Skin of body (tissue), 3 donors: ENCODE measurements at places on chromosomes 3 and 15. TPM values are rescaled to one million over a fixed set of nuclear protein-coding genes. Genes with fewer than 3 reads are reported as not detected.

FSTL1 gene
- total RNA-seq: 530 TPM

CMTM8 gene
- total RNA-seq: 2.8 TPM

DNAJA4 gene
- total RNA-seq: 26.8 TPM

PEX11A gene
- 10.7 TPM for total RNA-seq

DNA sequence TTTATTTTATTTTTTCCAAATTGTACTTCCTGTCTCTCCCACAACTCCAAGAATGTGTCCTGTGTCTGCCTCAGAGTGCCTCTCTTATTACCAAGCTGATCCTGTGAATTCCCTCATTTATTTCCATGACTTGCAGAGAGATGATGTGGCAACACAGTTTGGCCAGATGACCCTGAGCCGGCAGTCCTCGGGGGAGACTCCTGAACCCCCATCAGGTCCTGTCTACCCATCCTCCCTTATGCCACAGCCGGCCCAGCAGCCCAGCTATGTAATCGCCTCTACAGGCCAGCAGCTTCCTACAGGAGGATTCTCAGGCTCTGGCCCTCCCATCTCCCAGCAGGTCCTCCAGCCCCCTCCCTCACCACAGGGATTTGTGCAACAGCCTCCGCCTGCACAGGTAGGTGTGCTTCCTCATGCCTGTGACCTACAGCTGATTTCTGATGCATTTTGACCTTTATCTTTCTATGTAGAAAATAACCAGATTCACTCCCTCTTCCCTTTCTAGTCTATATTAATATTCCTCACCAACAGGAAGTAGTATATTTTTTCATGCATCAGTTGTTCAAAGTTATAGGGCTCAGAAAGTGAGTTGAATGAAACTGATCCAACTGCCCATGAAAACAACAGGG is 100.0 kb downstream of the ARPP21 start:
- no peak for DNase-seq

DNA sequence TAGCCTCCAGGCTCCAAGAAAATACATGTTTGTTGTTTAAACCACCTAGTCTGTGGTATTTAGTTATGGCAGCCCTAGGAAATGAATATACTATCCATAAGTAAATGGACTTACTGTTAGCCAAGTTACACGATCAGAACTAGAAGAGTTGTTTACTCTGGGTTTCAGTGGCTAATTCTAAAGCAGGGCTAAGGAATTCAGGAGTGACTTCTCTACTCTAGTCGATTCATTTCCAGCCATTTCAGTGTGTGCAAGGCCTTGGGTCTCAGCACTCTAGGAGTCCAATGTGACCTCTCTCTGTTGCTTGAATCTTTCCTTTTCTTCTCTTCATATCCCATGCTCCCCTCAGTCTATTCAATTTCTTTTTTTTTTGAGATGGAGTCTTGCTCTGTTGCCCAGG is 66.7 kb downstream of the BHLHE40 start:
- no peak for DNase-seq

DNA sequence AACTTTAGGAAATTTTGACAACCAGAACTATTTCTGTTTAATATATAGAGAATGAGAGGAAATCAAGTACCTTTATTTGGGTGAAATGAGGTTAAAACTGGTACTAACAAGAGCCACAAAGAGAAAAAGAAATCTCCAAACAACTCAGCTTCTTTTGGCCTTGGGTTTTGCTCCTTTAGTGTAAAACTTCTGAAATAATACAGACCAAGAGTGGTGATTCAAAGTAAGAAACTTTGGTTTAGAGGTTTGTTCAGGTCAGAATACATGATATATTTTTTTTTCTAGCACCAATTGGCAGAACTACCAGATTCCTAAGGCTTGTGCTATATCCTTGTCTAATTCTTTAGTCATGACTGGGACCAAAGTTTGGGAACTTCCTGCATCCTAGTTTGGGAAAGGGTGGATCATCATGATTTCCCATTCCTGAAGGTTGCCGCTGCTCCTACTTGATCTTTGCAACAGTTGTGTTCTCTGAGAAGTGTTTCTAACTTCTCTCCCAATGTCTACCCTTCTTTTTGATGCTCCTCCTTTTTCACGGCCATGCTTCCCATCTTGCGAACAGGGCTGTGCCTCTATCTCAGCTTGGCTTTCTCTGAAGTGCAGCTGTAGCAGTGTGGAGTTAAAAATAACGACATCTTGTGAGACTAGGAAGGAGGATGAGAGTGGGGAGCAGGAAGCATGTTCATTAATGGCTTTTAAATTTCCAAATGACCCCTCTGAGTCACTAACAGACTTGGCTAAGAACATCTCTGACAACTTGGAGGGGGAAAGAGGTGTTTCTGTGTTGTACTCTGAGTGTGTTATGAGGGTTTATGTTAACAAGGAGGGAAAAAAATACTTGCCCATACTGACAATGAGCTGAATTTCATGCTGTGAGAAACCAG is 87.7 kb downstream of the KCNAB1 start:
- no peak for DNase-seq

DNA sequence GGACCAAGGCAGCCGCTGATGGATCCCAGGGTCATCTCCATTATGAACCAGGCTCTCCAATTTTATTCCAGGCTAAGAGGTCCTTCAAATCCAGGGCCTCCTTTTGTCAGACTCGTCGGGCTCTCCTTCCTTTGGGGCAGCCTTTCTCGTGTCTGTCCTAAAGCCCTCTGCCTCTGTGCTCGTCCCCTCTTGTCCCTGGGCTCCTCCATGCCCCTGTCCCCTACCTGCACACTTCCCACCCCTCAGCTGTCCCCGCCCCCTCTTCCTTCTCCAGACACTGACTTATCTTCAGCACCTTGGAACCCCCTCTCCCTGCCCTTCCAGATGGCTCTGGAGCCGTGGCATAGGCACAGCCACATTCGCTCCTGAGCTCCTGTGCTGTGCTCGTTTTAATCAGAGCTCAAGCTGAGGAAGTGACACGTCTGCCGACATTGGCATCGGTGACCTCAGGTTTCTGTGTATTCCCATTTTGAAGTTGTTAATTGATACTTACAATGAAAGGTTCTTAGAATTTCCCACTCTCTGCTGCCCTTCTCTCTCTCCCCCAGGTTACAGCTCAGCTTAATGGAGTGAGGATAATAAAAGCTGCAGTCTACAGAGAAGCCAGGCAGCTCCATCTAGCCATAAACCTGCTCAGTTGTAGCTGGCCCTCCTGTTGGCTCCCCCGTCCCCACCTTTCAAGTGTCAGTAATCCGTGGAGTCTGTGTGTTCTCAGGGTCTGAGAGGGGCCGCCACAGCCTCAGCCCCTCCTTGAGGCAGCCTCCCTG is 51.1 kb upstream of the SEC22A start:
- DNase-seq: no peak

CASR gene
- total RNA-seq: not detected

- DNase-seq: no peak
Measured at GRCh38 chr3:155416500-155417118, 123.1 kb upstream of the STRIT1 start.

DNA sequence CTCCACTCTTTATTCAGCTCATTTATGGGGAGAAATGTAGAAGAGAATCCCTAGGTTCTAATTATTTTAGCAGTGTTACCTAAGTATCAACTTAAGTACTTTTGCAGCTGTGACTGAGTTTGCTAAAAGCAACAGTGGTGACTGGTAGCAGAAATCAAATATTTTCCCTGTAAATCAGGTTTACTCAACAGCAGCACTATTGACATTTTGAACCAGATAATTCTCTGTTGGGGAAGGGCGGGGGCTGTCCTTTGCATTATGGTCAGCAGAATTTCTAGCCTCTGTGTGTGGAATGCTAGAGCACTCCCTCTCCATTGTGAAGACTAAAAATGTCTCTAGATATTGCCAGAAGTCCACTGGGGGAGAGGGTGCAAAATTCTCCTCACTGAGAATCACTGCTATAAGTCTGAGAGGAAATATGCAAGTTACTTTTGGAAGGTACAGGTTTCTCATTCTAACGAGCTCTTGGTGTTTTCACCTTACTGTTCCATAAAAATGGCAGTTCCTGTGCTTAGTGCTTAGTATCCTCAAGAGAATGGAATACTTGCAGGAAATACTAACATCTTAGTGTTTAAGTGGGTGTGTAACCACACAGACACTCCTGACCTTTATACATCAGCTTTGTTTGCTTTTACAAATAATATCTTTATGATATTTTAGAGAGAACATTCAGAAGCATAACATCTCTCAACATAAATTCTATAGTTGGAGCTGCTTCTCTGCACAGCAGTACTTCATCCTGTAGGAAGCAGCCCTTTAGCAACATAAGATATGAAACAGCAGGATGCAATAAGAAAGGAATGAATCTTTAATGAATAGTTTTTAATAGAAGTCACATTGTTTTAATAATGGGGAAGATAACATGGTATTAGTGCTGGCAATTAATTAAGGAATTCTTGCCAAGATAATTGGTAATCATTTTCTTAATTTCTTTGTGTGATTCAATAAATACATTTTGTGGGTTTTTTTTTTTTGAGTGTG is 246.5 kb upstream of the GOLIM4 start:
- DNase-seq: no peak

DNA sequence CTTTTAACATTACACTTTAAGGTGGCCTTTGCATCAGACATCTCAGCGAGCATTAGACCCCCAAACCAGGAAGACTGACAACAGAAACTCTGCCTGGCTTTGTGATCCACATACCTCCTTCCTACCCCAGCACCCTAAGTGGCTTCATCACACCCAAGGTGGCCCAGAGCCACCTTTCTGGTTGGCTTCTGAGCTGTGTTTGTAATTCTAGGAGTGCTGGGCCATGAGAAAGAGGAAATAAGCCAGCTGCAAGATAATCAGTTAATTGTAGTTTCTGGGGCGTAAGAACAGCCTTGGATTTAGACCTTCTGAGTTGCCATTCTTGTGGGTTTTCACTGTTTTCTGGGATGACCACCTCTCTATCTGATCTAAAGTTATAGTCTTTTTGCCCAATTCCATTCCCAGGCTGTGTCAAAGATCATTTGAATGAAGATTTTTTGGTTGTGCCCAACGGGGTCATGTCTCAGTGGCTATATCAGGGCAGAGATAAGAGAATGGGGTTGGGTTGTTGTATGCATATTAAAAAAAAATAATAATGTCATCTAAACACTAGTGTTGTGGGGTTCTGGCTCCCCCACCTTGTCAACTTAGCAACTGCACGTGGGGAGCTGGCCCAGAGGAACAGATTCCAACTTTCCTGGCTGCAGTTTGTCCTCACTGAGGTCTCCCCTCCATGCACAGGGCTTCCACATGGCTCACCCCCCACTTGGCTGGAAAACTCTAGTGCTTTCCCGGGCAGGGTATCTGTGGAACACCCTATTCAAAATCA is 234.8 kb upstream of the WNT5A start:
- peak; percentile 29 for DNase-seq

- DNase-seq: no peak
Measured at GRCh38 chr3:133884054-133884886, 11.4 kb downstream of the RAB6B start.

EPHA3 gene
- 11.0 TPM for total RNA-seq

GRAMD1C gene
- total RNA-seq: 9.2 TPM

DNA sequence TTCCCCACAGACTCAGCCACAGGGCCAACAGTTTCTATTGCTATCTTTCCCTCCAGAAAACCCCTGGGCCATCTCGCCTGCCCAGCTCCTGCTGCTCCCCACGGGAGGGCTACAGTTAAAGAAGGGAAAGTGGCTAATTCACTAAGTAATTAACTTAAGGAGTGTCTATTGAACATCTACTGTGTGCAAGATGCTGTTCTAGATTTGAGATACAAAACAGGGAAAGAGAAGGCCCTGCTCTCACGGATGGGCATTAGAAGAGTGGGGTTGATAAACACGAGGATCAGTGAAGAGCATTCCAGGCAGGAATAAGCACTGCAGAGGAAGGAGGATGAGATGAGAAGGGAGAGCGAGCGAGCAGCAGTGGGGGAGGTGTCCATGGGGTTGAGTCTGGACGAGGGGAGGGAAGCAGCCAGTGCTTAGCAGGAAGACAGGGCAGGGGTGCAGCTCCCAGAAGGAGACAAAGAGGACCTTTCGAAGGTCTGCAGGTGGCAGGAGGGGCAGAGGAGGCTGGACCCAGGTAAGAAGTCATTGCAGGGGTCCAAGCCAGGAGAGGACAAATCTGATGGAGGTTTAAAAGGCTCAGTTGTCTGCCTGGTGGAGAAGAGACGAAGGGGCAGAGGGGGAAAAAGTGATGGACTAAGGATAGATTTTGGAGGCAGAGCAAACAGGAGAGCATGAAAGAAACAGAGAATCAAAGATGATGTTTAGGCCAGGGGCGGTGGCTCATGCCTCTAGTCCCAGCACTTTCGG is 64.7 kb downstream of the KLF15 start:
- no peak for DNase-seq

- no peak for DNase-seq
Measured at GRCh38 chr15:72249142-72249810, 18.3 kb upstream of the PKM start.

SH2D7 gene
- total RNA-seq: not detected

- DNase-seq: no peak
Measured at GRCh38 chr3:46665763-46666452, 27.6 kb downstream of the ALS2CL start.

TOP2B gene
- 159 TPM for total RNA-seq

- no peak for DNase-seq
Measured at GRCh38 chr15:31300208-31300661, 26.4 kb upstream of the KLF13 start.

TOPAZ1 gene
- not detected for total RNA-seq

GRCh38 chr3:112531358-112531781 is 30.4 kb downstream of the ATG3 start:
- DNase-seq: no peak

TLR9 gene
- total RNA-seq: not detected

GRCh38 chr3:195807681-195808121 is 4.0 kb downstream of the MUC4 start:
- DNase-seq: no peak

GRCh38 chr15:54388746-54389145 is 410.5 kb downstream of the UNC13C start:
- DNase-seq: no peak

GRCh38 chr15:44647036-44647435 is 16.4 kb downstream of the SPG11 start:
- no peak for DNase-seq

TP63 gene
- 86.9 TPM for total RNA-seq

- no peak for DNase-seq
Measured at GRCh38 chr3:196932600-196932999, 9.7 kb downstream of the NCBP2 start.
